Adipocyte (in vitro differentiated cells): ENCODE measurements at places on chromosomes 13 and 19.
A peak's percentile ranks its signal among the peaks of the same experiment; 100 is the strongest.

DNA sequence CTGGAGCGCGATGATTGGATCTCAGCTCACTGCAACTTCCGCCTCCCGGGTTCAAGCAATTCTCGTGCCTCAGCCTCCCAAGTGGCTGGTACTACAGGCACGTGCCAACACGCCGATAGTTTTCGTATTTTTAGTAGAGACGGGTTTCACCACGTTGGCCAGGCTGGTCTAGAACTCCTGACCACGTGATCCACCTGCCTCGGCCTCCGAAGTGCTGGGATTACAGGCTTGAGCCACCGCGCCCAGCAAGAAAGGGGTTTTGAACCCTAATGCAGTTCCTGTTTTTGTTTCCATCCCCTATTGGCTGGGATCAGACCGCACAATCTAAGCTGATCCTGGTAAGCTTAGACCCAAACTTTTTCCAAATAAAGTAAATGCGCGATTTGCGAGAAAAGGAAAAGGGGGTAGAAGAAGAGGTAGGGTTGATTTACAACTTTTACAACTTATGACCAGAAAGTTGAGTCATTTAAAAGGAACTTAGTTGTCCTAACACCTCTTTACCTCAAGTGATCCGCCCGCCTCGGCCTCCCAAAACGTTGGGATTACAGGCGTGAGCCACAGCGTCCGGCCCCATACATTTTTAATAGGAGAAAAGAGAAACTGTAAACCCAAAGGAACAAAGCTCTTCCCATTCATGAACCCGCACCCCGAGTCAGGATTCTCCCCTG, 764 bp downstream of the ZNF626 start:
- no peak for DNase-seq

DNA sequence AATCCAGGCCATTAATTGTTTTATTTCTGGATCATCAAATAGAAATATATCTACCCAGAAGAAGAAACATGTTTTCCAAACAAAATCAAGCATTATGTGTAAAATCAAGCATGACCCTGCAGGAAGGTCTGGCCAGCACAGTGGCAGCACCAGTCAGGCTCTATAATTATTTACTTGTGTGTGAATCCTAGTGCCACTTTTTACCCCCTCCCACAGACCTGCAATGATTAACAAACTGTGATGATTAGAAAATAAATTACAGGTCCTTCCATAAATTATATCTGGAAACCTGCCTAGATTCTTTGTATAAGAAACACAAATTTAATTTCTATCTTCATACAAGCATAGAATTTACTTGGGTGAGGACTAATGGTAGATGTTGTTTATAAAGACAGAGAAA, 186.1 kb downstream of the GPC6 start:
- no peak for DNase-seq

GRCh38 chr19:29945433-29945832, 3.4 kb downstream of the URI1 start:
- no peak for DNase-seq

GRCh38 chr19:15563931-15564330, 51.1 kb upstream of the CYP4F8 start:
- DNase-seq, result no peak

DNA sequence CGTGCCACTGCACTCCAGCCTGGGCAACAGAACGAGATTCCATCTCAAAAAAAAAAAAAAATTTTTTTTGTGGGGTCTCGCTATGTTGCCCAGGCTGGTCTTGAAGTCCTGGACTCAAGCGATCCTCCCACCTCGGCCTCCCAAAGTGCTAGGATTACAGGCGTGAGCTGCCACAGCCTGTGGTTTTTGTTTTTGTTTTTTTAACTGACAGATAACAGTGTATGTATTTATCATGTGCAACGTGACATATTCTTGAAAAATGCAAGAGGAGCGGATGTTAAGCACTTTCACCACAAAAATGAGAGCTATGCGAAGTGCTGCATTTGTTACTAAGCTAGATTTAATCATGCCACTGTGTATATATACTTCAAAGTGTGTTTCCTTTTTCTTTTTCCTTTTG, 49.0 kb downstream of the ARHGEF18 start:
- DNase-seq, result peak; percentile 71

DNA sequence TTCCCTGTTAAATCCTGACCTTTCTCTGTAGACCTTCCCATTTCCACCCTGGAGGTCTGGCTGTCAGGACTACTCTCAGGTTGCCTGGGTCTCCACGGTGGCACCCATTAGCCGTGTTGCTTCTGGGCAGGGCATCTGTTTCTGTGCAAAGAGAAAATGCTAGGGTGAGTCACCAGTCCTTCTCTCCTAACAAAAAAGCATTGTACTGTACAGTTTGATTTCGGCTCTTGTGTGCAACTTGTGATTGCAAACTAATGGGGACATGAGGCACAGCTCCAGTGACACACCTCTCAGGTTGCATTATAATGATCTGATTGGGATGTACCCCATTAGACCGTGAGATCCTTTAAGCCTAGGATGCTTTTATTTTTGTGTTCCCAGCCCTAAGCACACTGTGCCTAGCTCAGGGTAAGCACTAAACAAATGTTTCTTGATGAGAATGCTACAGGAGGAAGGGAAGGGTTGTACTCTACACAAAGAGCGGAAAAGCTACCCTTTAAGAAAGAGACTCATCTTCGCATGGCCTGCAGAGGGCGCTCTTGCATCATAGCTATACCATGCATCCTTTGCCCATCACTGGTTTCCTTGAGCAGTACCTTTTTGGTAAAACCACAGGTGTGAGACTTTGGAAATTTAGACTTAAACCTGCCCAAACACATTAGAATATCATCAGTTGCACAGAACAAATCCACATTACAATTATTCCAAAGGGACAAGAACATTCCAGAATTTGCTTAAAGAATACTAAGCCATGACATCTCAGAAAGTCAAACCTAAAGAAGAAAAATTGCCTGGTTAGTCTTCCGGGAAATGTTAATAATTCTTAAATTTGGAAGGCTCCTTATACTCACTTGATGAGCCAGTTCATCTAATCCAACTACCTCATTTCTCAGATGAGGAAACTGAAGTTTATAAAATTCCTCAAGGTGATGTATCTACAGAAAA, 20.3 kb upstream of the TRIM13 start:
- DNase-seq, result peak; percentile 87

GRCh38 chr13:72431981-72432682, 295.3 kb downstream of the MZT1 start:
- DNase-seq, result peak; percentile 7

DNA sequence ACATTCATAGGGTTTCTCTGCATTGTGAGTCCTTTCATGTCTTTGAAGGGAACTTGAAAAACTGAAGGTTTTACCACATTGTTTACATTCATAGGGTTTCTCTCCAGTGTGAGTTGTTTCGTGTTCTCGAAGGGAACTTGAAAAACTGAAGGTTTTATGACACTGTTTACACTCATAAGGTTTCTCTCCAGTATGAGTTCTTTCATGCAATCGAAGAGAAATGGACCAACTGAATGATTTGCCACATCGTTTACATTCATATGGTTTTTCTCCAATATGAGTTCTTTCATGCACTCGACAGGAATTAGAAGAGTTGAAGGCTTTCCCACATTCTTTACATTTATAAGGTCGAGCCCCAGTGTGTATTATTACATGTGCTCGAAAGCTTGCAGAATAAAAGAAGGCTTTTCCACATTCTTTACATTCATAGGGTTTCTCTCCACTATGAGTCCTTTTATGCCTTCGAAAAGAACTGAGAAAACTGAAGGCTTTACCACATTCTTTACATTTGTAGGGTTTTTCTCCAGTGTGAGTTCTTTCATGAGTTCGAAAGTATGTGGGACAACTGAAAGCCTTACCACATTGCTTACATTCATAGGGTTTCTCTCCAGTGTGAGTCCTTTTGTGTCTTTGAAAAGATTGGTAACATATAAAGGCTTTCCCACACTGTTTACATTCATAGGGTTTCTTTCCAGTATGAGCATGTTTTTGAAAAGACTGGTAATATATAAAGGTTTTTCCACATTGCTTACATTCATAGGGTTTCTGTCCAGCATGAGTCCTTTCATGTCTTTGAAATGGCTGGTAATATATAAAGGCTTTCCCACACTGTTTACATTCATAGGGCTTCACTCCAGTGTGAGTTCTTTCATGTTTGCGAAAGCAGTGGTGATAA, 20.7 kb downstream of the ZNF14 start:
- DNase-seq, result no peak

GRCh38 chr19:49347835-49348234, 12.6 kb downstream of the CD37 start:
- peak; percentile 46 for DNase-seq

GRCh38 chr19:46639358-46640182, 3.6 kb upstream of the GNG8 start:
- peak; percentile 73 for DNase-seq

- peak; percentile 5 for DNase-seq
Observed at GRCh38 chr13:112803422-112803821, 113.6 kb downstream of the ATP11A start.

GRCh38 chr19:977058-977464, 7.1 kb upstream of the WDR18 start:
- no peak for DNase-seq

DNA sequence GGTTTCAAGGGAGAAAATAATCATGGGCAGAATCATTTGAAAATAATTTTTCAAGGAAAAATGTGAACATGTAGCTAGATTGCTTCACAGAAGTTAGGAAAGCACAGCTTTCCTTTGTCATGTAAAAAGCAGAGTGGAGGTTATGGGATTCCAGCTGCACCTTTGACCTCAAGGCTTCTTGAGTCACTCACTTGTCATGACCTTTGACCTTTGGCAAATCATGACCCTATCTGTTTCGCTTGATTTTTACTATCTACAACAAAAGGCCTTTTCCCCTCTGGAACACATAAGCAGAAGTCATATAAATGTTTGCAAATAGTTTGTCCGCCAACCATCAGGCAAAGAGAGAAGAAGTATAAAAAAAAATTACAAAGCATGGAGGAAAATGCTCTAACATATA, 210.7 kb upstream of the MIR17HG start:
- no peak for DNase-seq

GRCh38 chr13:46761174-46761573, 35.8 kb downstream of the ESD start:
- no peak for DNase-seq

DNA sequence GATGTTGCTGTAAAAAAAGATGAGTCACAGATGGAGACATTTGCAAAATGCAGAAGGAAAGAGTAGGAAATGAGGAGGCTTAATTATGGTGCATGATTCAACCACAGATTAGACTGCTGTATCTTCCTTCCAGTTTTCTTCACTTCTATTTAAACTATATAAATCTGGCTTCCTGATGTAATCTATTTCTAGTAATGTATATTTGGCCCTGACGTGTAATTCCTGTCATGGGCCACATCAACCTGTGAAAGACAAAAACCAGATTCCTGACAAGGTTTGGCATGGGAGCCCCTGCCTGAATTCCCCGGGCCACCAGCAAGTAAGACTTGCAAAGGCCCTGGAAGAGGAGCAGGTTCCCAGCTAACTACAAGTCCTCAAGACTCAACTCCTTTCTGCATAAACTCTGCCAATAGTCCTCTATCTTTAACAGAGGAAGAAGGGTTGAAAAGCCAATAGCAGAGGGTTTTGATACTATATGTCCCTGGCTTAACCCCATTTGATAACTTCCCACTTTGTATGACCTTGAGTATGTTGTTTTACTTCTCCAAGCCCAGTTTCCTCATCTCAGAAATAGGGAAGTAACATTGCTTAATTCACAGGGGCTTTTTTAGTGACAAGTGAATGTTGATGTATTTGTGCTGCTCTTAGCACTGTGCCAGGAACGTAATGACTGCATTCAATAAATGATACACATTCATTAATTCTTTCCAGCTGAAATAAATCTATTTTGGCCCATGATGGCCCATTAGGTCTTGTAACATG, 172.7 kb downstream of the SPRY2 start:
- DNase-seq, result peak; percentile 24

GRCh38 chr13:89899302-89900103, 1448.0 kb upstream of the MIR17HG start:
- no peak for DNase-seq

GRCh38 chr19:54275951-54276350, 5.0 kb downstream of the LILRB2 start:
- no peak for DNase-seq

GRCh38 chr13:113083402-113084061, 22.1 kb upstream of the F7 start:
- no peak for DNase-seq

- peak; percentile 93 for DNase-seq
Observed at GRCh38 chr19:45439569-45440258, 16.0 kb upstream of the ERCC1 start.

- no peak for DNase-seq
Observed at GRCh38 chr13:22114630-22115311, 443.9 kb downstream of the FGF9 start.

DNA sequence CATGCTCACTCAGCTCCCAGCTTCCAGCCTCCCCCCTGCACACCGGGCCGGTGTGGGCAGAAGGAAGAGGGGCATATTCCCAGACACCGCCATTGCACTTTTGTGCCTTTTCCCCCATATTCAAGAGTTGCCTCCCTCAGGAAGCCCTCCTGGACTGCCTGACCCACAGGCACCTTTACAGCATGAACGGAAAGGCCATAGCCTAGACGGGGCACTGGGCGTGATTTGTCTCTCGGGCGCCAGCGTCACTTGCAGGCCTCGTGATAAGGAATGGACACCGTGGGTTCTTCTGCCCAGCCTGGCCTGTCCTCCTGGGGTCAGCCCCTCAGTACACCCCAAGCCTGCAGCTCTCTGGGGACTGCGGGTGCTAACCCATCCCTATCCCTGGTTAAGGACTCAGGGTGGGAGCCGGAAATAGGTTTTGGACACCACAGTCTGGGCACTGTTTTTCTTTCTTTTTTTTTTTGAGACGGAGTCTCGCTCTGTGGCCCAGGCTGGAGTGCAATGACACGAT, 933 bp upstream of the UQCR11 start:
- DNase-seq, result no peak

GRCh38 chr19:41587838-41588210, 11.9 kb downstream of the CEACAM21 start:
- DNase-seq, result no peak

GRCh38 chr13:37123337-37123736, 17.9 kb upstream of the CSNK1A1L start:
- DNase-seq, result no peak

DNA sequence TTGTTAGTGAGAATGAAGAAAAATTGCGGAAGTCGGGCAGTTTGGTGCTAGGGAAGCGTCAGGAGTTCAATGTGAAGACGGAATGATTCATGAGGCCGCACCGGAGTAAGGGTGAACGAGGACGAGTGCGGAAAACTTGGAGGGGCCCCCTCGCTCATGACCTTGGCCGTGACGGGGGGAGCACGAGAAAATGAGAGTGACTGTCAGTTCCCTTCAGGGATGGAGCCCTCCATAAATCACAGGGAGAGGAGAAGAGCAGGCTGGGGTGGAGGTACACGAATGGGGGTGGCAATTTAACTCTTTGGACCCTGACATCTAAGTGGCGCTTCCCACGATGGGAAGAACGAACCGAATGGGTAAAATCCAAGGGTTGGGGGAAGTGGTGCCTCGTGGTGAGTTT, 486.4 kb downstream of the TSHZ3 start:
- DNase-seq, result no peak

DNA sequence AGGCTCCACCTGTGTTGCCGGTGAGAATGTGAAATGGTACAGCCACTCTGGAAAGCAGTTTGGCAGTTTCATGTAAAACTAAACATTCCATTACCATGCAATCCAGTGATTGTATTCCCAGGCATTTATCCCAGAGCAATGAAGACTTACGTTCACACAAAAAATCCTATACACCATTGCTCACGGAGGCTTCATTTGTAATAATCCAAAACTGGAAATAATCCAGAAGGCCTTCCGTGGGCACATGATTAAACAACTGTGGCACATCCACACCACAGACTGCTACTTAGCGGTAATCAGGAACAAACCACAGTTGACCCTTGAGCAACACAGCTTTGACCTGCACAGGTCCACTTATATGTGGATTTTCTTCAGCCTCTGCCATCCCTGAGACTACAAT, 339.7 kb downstream of the MTUS2 start:
- no peak for DNase-seq

- no peak for DNase-seq
Observed at GRCh38 chr19:55482967-55483705, 1.9 kb upstream of the NAT14 start.
